ENCODE measurements at places on chromosomes 2 and 18.

DNA sequence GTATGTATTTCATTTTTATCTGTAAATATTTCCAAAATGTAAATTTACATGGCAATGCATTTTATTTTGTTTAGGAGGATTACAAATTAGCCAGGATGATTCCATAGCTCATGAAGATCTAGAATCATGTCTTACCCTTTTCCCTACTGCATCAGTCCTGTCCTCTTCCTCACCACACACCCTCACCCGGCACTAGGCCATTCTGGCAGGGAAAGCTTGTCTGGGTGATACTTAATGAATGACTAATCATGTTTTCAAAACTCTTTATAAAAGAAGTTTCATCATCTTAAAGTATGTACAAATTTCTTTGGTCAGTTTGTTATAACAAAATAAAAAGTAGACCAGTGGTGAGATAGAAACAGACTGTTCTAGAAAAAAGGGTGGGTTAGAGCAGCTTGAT lies 283.3 kb upstream of the VWC2L start:
- no peak for DNase-seq

DNA sequence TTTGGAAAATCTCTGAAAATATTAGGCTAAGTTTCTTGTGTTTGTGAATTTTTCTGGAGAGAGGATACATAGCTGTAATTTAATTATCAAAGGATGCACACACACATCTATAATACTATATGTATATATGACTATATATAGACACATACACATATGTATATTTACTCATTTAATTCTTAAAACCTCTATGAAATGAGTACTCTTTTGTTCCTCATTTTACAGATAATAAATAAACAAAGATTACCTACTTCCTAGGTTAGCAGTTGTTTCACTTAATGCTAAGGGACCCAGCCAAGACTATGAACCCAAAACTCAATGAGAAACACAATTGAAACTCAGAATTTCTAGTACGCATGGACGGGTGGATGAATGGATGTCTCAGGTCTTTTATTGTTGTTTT lies 145.6 kb downstream of the BCL2 start:
- no peak for DNase-seq

DNA sequence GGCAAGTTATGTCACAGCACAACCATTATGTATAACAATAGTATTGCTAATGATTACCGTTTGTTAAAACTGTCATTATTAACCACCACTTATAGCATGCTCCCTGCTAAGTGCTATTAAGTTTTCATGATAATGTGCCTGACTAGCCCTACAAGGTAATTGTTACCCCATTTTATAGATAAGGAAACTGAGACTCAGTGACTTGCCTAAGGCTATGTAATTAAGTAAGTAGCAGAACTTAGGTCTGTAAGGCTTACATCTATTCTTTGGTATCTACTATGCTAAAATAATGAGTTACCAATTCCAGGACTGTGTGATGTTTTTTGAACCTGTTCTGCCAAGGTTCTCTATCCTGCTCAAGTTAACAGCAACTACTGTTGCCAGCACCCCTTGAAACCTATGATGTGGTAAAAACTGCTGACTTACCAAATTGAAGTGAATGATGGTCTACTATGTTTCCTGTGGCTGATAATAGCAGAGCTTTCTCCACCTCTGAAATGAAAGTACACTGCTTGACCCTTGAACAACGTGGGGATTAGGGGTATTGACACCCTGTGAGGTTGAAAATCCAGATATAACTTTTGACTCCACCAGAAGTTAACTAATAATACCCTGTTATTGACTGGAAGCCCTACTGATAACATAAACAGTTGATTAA lies 18.2 kb downstream of the ACVR2A start:
- DNase-seq: no peak

DNA sequence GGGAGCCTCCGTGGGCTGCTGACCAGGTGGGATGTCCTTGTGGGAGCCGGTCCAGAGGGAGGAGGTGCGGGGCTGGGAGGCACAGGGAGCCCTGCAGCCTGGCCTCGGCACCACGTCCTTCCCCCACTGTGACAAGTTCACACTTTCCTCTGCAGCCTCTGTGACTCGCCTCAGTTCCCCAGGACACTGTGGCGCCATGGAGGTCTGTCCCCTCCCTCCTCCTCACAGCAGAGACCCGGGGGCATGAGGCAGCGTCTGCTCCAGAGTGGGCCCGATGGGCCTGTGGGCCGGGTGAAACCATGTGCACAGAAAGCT lies 27.3 kb upstream of the KCNG2 start:
- no peak for DNase-seq

- no peak for DNase-seq
These were observed 58.8 kb downstream of the DGKD start for GRCh38 chr2:233413046-233413445.

DNA sequence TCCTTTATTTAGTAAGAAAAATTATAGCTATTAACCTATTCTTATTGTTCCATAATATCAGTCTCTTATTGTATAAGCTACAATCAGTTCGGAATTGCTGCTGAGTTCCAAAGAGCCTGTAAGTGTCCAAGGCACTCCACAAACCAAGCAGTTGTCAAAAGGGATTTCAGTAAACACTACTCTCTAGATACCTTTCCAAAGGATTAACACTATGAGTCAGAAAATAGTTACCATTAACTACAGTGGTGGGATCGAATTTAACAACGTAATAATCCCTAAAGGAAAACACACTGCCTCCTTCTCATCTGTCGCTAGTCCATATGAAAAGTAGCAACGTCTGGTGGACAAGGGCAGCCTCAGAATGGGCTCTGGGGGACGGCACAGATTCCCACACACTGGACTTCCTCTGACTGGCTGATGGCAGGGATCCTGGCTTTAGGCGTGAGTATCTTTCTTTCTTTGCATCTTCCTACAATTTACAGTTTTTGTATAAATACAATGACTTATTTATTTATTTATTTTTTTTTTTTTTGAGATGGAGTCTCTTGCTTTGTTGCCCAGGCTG lies 8.8 kb downstream of the TGFBRAP1 start:
- no peak for DNase-seq

DNA sequence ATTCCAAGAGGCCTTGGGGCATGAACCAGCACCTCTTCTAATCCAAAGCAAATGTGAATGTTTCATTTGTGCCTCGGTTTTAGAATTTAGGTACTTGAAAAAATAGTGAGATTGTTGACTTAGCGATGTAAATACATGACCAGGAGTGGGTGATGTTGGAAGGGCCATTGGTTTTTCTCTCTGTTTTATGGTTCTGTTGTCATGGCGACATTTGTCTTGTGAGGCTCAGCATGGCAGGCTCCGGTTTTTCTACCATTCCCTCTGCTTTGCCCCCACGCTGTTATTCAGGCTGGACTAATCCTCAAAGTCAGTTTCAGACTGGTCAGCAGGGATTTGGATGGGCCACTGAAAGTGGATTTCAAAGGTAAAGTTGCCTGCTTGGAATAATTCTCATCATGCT lies 255.4 kb downstream of the ALPK2 start:
- no peak for DNase-seq

DNA sequence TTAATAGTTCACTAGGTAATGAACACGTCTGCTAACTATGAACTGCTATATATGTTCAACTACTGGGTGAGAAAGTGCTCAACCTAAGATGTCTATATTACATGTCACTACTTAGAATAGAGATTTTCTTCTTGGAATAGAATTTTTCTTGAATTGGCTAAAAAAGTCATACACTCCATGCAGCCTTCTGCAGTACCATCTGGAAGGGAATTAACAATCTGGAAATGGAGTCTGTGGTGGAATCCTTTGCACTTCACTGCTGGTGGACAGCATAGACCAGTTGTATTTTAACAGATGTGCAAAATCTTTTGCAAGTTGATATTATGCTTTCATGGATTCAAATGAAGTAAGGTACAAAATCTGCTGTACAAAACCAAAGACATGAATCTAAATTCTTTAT lies 799.6 kb downstream of the KCNJ3 start:
- no peak for DNase-seq

GRCh38 chr18:53887447-53887846 lies 337.0 kb downstream of the MBD2 start:
- DNase-seq: no peak

GRCh38 chr2:240662681-240663080 lies 20.0 kb downstream of the AQP12B start:
- no peak for DNase-seq

GRCh38 chr2:100380681-100381080 lies 36.8 kb downstream of the CHST10 start:
- no peak for DNase-seq

DNA sequence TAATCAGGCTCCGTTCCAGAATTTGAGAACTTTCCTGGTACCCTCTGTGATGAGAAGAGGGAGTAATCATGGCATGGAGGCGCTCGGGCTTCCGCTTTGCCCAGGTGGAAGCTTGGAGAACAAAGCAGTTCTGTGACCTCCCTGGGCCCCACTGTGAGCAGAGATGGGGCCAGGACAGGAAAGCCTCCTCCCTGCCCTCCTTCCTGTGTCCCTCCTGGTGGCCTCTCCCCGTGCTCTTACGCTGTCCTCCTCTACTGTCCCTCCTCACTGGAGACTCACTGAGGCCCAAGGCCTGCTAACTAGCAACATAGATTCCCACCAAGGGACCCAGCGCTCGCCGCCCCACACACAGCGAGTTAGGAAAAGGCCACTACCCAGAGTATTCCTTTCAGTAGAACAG lies 119.8 kb downstream of the MAPK4 start:
- DNase-seq: no peak

DNA sequence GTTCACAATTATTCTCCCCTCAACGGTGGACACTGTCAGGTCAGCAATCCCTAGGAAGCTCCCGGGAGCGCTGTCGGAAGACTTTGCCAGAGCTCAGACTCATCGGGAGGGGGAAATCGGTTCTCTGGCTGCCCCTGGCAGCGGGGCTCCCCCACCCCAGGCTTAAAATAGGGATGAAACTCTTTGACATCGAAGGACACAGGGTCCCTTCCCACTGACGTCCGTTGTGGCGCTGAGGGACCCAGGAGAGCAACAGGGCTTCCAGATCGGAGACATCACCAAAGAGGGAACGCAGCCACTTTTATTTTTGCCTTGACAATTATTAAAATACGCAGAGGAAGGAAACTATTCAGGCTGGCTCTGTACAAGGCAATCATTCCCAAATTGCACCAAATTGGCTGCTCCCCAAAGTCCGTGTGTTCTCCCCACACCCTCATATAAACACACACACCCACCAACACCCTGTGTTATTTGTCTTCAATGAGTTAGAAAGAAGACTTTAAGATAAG lies 249.0 kb downstream of the CDH20 start:
- DNase-seq: no peak

- DNase-seq: no peak
These were observed 182.5 kb downstream of the ACKR3 start for GRCh38 chr2:236752096-236752495.

DNA sequence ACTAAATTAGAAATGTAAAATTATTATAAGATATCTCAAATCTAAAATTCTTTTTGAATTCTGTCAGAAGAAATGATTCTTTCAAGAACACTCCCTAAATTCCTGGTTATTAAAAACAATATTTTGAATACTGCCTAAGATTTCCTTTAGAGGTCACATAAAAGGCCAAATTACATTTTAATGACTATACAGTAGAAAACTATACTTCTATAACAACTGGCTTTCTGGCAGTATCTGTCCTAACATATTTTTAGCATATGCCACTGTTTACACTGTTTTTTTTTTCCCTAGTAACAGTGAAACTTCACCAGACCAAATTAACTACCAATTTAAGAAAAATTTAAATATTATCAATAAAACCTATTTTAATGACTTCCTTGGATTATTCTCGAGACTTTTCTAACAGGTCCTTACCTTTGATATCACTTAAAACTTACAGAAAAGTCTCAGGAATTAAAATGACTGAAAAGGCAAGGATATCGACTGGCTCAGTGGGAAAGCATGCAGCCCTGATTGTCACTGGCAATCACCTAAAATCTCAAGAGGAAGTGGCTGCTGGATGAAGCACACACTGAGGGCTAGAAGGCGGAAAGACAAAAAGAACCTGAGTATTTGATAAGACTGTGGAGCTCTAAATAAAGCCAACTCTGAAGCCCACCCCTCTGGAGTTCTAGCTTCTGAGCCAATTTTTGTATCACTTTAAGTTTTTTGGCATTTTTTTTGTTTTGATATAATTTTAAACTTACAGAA lies 59.6 kb downstream of the SPIRE1 start:
- no peak for DNase-seq

DNA sequence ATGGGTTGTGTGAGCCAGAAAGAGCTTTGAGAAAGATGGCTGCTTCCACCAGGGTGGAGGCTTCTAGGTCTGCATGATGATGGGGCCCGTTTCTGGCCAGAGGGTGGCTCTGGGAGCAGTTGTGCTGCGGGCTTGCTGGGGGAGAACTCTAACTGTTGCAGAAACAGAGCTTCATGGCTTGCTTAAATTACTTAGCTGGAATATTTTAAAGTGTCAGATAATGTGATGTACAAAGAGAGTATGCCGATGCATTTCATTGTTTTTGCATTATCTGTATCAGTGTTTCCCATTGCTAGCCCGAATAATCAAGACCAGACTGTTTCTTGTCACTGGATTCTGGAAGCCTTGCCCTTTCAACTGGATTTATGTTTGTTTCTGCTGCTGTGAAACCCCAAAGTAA lies 6.3 kb upstream of the DRC1 start:
- DNase-seq: no peak

DNA sequence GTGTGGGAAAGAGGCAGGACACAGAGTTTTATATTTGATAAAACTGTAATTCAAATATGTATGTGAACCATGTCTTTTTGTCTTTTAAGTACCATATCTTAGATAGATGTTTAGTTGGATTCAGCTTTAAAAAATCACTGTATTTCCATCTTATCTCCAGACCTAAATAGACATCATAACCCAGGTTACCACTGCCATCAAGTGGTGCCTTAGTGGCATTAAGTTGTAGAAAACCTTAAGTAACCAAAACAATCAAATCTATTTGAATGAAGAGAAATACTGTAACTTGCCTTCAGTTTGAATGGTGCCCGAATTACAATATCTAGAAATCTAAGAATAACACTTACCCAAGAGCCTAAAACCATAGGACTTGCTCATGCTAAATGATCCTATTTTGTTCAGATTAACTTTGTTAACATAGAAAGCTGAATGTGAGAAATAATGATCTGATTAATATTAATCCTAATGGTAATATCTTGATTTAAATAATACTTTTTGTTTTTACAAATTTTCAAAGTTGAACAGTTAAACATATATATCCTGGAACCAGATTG lies 92.5 kb upstream of the MAP2 start:
- no peak for DNase-seq

DNA sequence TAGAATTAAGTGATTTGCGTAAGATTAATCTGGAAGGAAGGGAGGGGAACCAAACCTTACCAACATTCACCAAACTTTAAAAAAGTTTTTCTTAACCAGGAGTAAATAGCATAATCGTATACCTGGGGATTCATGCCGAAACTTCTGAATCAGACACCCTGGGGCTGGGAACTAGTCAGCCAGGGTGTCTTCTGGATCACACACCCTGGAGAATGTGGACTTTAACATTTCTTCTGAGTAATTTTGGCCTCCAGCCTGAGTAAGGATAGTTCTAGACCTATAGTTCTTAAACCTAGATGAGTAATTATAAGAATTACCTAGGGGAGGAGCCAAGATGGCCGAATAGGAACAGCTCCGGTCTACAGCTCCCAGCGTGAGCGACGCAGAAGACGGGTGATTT lies 44.1 kb upstream of the MEIS1 start:
- DNase-seq: no peak
